ENCODE measurements at places on chromosomes 12 and 14.

GRCh38 chr14:104245075-104245474 is 106.7 kb downstream of the KIF26A start:
- DNase-seq: peak; percentile 26

DNA sequence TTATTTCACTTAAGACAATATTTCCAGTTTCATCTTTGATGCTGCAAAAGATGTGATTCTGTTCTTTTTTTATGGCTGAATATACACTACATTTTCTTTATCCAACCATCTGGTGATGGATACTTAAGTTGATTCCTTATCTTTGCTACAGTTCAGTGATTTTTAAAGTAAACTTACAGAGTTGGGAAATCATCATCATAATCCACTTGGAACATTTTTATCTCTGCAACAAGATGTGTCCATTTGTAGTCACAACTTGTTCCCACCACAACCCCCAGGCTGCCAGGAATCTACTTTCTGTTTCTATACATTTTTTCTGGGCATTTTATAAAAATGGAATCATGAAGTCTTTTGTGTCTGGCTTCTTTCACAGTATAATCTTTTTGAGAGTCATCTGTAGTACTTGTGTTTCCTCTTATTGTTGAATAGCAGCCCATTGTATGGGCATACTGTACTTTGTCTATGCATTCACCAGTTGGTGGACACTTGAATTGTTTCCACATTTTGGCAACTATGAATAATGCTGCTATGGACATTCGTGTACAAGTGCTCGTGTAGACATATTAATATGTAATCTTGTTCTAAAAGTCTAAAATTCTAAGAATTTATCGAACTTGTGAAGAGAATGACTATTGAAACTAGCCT is 212.5 kb upstream of the DDHD1 start:
- DNase-seq: no peak

- DNase-seq: no peak
Observed at GRCh38 chr12:14322403-14322802, 43.1 kb upstream of the ATF7IP start.

GRCh38 chr12:49069507-49070346 is at the start of gene RHEBL1:
RHEBL1 (minus strand) TSS chr12:49069979; CDS start chr12:49069785, 194 bp downstream.
- peak; percentile 99 for DNase-seq
